Activated naive CD8-positive, alpha-beta T cell treated with anti-CD3 and anti-CD28 coated beads, Interleukin-2, amount 10 ng/mL, durations not matched to agents 7 days and 5 days (primary cell): ENCODE measurements at places on chromosomes 5 and 9.
A peak's percentile ranks its signal among the peaks of the same experiment; 100 is the strongest.

DNA sequence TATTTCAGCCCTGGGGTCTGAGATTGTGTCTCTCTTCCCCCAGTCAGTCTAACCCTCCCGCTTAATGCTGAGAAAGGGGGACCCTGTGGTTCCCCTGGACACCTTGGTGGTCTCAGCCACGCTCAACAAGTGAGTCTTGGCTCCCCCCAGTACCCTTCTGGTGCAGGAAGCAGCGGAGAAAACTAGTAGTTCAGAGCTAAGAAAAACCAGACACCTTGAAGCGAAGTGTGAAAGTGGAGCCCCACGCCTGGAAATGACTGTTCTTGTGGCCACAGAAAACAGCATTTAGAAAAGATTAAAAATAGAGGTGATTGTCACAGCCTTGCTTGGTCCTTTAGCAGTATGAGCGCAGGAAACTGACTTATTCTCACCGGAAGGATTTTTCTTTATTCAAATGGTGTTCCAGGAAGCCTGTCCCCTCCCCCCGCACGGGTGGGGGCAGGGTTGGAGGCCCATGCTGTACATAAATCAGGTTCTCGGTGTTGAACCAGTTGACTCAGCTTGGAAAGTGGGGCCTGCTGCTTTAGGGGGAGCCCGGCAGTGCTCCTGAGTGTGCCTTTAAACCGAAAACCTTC is 8.1 kb downstream of the ARPC5L start:
- DNase-seq = peak; percentile 86

- DNase-seq = no peak
Measured at GRCh38 chr5:180521101-180521500, 26.9 kb downstream of the CNOT6 start.

GRCh38 chr5:72397836-72398235 is 77.7 kb downstream of the PTCD2 start:
- no peak for DNase-seq

GRCh38 chr5:26807231-26808199 is 230.9 kb downstream of the CDH9 start:
- DNase-seq = no peak

GRCh38 chr5:67081261-67081660 is 115.3 kb downstream of the CD180 start:
- DNase-seq = no peak

DNA sequence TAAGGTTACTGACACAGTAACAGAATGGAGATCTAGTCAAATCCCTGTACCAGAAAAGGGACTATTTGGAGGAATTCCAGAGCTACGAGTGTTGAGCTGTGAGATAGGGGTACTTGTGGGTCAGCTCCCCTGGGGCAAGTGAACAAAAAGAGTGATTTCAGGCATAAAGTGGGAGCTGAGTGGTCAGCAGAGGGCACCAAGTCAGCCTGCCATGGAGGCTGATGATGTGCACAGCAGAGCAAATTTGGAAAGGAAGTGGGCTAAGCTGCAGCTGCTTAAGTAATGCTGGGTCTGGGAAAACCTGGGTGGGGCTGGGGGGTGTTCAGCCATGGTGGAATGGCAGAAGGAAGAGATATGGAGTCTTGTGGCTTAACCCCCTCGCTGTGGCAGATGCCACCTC is 327.9 kb downstream of the NTRK2 start:
- DNase-seq = no peak

DNA sequence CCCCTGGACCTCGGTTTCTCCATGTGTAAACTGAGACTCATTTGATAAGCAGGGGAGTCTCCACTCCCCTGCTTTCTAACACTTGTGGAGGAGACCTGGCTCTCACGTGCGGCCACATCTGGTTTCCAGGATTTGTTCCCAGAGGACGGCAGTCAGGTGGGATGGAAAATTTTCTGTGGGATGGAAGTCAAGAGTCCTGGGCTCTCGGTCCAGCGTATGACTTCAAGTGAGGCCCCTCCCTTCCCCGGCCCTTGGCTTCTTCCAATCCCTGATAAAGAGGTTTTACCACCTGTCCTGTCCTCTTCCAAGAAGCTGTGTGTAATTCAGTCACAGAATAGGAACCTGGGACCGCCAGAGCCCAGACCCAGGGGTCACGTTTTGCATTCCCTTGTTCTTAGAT is 35.0 kb downstream of the TMOD1 start:
- DNase-seq = no peak

DNA sequence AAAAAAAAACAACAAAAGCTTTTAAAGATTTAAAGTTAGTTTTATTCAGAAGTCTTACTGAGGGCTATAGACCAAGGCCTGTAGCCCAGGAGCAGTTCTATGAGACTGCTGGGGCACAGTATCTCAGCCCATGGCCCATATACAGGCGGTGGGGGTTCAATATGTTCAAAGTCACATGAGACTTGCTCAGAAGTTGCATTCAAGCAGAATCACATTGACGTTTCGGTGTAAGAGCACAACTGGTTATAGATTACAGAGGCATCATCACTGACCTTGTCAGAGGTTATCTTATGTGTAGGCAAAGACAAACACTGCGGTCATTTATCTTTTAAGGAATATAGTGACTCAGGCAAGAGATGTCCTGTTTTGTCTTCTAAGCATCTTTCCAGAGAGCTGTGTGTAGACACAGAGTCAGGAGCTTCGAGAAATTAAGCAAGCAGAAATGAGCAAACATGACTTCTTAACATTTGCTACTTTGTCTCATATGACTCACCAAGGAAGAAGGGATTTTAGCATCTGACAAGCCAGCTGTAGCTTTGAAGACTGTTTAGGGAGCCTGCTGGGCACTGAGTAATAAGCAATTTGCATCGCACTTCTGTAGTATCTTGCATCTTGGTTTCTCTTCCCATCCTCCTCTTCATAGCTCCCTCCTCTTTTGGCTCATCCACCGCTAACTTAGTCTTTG is 12.9 kb upstream of the F2RL1 start:
- DNase-seq = no peak
